ENCODE measurements at places on chromosomes 2 and 18. TPM values are rescaled to one million over a fixed set of nuclear protein-coding genes. Genes with fewer than 3 reads are reported as not detected.

GRCh38 chr2:204019572-204020501 is 83.3 kb downstream of the ICOS start:
- no peak for DNase-seq

GRCh38 chr2:200086911-200087310 is 131.5 kb downstream of the MAIP1 start:
- DNase-seq, result peak; percentile 36

DNA sequence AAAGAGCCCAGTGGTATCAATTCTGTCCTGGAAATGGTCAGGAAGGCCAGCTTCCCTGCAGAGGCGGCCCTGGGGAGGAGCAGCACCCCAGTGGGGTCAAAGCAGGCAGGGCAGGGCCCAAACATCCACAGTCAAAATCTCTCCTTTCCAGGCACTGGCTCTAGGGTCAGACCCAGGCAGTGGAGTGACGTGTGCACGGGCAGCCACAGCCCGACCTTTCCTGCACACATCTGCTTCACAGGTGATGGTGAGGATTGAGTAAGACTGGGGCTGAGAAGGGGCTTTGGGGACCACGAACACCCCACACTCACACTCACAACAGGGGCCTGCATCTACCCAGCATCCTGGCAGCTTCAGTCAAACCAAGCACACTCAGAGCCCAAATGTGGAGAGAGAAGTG is 97.8 kb upstream of the GLI2 start:
- DNase-seq, result no peak

DNA sequence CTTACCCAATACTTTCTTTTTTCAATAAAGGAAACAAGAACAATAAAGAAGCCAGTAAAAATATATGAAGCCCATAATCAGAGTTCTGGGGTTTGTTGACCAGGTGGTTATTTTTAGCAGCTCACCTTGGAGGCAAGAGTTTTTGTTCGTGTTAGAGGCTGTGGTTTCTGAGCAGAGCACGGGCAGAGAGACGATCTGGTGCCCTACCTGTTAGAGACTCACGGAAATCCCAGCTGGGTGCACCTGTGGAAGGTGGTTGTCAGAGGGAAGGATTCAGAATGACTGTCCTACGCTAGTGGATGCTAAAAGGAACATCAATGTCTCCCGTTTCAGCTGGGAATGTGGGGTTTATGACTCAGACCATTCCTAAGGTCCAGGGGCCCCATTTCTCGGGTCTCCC is 87.6 kb downstream of the NRP2 start:
- peak; percentile 22 for DNase-seq

- no peak for DNase-seq
These were observed 32.9 kb upstream of the POMC start for GRCh38 chr2:25201265-25201664.

PIEZO2 gene
- polyA plus RNA-seq, result 25.1 TPM

GRCh38 chr2:27219091-27219490 is 1.9 kb downstream of the CAD start:
- DNase-seq, result peak; percentile 58

All from large intestine (tissue), 12 donors.